ENCODE measurements at places on chromosomes 11 and 22.

- no peak for DNase-seq
Observed at GRCh38 chr11:69671734-69672465, 3.3 kb downstream of the LTO1 start.

DNA sequence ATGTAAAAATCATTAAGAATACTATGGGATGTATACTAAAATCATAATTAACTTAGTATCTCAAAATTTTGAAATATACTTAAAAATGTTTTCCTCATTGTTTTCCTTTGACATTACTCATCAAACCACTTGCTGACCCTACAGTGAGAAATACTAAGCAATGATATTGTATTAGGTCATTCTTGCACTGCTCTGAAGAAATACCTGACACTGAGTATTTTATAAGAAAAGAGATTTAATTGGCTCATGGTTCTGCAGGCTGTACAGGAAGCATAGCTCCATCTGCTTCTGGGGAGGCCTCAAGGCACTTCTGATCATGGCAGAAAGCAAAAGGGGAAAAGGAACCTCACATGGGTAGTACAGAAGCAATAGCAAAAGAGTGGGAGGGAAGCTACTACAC, 950.9 kb upstream of the CHORDC1 start:
- DNase-seq, result no peak

DNA sequence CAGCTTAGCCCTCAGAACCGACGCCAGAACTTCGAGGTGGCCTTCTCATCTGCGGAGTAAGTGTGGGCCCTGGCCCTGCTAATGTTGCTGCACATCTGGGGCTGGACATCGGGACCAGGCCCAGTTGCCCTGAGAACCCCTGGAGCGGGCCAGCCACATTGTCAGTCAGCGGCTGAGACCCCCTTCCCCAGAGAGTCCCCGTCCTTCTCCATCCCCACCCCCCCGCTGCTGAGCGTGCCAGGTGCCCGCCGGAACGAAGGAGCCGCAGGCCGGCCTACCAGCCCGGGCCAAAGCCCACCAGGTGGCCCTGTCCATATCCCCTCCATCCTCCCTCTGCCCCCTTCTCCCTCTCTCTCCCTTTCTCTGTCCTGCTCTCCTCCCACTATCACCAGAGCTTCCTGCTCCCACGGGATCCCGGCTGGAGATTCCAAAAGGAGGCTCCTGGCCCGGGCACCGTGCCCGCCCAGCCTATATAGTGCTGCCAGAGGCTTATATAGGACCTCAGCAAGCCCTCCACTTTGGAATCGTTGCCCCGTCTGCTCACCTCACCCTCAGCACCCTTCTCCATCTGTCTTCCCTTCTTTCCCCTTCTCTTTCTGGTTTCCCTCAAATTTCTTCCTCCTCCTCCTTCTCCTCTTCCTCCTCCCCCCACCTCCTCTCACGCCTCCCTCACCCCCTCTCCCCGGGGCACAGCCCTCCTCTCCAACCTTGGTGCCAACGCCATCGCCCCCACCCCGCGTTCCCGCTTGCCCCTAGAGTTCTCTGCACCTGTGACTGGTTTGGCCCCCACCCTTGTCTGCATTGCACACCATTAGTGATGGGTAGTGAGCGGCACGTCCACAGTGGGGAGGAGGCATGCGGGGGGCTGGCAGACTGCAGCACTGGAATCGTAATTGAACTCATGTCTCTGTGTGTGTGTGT, 7.3 kb downstream of the SELENOM start:
- no peak for DNase-seq

DNA sequence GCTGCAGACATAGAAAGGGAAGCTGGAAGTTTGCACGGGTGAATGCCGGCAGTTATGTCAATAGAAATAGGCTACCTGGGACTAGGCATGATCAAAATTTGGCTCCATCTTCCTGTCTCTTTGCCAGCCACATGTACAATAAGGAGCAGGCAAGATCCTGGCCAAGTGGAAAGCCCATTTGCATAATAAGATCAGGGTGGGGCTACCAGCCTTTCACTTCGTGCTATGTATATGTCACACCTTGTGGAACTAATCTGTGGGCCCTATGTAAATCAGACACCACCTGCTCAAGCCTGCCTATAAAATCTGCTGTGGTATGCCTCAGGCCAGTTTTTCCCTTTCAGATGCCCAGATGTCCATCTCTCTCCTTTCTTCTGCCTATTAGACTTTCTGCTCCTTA, 79.3 kb upstream of the DRD2 start:
- no peak for DNase-seq

DNA sequence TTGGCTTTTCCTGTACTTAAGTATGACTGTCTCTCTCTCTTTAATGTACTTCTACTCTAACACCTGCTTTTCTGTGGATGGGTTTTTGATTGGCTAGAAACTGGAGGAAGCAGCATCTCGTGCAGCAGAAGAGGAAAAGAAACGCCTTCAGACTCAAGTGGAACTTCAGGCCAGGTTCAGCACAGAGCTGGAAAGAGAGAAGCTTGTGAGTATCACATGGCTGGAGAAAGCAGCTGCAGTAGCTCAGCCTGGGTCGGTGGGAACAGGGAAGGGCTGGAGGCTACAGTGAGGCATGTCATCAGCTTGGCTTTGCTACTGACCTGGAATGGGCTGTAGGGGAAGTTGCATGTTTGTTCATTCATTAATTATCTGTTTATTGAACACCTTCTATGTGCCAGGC, 74.2 kb downstream of the SWAP70 start:
- DNase-seq, result no peak

DNA sequence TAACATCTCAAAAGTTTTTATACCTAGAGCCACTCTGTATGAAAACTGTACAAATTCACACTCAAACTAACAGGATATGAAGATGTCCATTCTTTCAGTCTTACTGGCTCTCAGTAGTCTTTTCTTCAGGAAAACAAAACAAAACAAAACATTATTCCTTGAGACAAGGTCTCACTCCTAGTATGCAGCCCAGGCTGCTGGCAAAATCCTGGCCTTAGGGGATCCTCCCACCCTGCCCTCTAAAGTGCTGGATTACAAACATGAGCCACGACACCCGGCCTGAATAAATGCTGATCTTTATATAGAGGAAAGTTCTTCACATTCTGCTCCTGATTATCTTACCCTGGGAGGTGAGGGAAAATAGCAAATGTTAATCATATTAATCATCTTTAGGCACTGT, 5.1 kb downstream of the APOL2 start:
- DNase-seq, result no peak

DNA sequence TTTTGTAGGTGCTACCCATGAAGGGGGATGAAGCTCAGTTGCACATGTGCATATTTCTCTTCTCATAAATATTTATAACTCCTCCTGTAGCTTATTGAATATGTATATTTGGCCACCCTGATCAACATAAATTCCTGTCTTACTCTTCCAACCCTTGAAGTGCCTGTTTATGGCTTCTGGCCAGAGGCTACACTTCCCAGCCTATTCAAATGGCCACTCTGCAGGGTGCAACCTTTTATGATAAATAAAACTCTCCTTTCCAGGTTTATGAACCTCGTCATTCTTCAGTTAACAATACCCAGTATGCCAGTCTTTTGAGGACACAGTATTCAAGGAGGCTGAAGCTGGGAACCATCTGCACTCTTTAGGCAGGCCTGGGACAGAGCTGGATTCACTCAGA, 2.6 kb upstream of the RTL6 start:
- no peak for DNase-seq

GRCh38 chr22:42436404-42436803, 4.2 kb upstream of the NFAM1 start:
- no peak for DNase-seq

DNA sequence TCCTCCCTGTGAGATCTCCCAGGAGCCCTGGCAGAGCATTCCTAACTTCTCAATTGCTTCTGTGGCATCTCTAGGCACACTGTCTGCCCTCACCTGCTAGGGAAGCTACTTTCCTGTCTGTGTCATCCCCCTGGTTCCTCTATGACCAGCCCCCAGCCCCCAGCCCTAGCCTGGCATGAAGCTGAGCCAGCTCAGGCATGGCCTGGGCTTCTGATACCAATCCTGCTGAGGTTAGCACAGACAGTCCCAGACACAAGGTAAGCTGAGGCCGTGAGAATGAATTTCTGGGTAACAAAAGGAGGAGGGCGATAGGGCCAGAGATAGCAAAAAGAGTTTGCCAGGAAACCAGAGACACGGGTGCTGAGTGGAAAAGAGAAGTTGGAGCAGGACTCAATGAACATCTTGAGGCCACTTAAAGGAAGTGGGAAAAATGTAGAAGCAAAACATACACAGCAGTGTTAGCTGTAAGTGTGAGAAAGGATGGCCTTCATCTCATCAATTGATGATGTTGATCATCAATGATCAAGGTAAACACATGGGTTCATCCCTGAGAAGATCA, 87.6 kb upstream of the PICALM start:
- DNase-seq, result no peak

- no peak for DNase-seq
Observed at GRCh38 chr11:77072851-77073327, 6.1 kb downstream of the CAPN5 start.

DNA sequence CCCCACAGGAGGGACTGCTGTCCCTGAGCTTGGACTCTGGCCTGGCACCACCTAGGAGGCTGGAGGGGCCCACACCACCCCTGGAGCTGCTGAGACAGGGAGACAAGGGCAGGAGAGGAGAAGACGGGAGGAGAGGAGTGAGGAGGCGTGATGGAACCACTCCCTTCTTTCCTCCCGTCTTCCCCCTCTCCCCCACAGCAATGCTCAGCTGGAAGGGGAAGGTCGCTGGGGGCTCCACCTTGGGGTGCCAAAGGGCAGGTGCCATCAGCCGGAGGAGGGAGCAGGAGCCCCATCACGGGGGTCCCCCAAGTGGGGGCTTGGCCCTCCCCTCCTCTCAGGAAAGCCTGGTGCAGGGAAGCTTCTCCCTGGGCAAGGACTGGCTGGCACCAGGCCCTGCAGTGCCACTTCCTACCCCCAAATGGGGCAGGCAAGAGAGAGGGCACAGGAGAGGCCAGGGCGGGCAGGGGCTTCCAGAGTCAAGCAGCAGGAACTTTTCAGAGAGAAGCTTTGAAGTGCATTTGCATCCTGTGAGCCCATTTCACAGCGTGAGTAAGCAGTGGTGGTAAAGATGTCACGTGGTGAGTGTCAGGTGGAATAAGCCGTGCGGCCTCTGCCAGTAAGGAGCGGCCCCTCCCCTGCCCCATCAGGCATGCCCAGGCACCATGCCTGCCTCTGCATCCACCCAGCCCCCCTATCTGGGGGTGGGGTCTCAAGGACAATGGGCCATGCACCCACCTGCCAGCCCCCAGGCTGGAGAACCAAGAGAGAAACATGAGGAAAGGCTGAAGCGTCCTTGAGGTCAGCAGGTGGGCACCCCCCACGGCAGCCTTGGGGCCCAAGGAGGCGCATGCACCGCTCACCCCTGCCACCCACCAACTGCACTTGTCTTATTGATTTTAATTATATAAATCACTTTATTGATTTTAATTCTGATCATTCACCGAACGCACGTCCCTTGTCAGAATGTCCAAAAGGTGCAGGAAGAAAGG, 4.9 kb downstream of the IGF2 start:
- no peak for DNase-seq

All from activated CD4-positive, alpha-beta T cell treated with anti-CD3 and anti-CD28 coated beads, Interleukin-2, amount 50 U/mL, for 1 hour (primary cell).